ENCODE measurements at places on chromosomes 7 and 10. TPM values are rescaled to one million over a fixed set of nuclear protein-coding genes. Genes with fewer than 3 reads are reported as not detected.

Gene IFIT3
- 14.7 TPM for total RNA-seq

Gene RAPGEF5
- 0.27 TPM for total RNA-seq

Gene AZGP1
- not detected for total RNA-seq

Gene DGKI
- total RNA-seq, result 5.4 TPM

Gene SMO
- 0.21 TPM for total RNA-seq

Gene MYPN
- not detected for total RNA-seq

Gene BTBD16
- not detected for total RNA-seq

Gene HTR5A
- not detected for total RNA-seq

Gene WNT2
- total RNA-seq, result not detected

Gene SSMEM1
- not detected for total RNA-seq

Gene PON1
- total RNA-seq, result not detected

Gene ACTA2
- 18.6 TPM for total RNA-seq

Gene RNF32
- total RNA-seq, result 2.6 TPM

Gene UNCX
- not detected for total RNA-seq

Gene CALML5
- not detected for total RNA-seq

DNA sequence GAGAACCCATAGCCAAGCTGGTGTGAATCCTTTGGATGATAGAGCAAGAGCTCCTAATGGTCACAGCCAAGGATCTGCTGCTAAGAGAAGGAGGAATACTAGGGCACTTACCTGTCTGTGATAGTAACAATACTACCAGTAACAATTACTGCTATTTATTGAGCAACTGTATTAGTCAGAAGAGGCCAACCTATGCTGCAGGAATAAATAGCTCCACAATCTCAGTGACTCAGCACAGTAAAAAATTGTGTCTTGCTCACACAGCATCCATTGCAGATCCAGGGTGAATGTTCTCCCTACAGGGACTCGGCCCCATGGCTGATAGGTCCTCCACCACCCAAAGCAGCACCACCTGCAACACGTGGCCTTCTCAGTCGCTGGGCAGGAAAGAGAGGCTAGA, 257.6 kb upstream of the ZMIZ1 start:
- DNase-seq, result no peak

DNA sequence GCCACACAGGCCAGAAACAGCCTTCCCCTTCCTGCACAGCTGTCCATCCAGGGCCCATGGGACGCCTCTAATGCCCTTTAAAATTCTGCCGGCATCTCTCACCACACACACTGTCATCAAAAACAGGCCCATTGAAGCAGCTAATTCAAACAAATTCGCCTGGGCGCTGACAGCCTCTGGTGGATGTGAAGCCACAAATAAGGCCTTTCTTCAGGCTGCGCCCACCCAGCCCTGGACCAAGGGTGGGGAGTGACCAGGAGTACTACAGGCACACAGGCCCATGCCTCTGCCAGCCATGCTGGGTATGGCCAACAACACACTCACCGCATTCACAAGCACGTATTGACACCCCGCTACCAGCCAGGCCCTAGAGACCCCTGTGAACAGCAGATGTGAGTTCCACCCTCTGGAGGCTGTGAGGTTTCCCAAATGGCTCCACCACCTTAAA, 54.6 kb downstream of the SLIT1 start:
- no peak for DNase-seq

GRCh38 chr7:25143763-25144162, 18.7 kb upstream of the CYCS start:
- no peak for DNase-seq

- DNase-seq, result no peak
Observed at GRCh38 chr7:121006711-121007315, 18.3 kb downstream of the CPED1 start.

DNA sequence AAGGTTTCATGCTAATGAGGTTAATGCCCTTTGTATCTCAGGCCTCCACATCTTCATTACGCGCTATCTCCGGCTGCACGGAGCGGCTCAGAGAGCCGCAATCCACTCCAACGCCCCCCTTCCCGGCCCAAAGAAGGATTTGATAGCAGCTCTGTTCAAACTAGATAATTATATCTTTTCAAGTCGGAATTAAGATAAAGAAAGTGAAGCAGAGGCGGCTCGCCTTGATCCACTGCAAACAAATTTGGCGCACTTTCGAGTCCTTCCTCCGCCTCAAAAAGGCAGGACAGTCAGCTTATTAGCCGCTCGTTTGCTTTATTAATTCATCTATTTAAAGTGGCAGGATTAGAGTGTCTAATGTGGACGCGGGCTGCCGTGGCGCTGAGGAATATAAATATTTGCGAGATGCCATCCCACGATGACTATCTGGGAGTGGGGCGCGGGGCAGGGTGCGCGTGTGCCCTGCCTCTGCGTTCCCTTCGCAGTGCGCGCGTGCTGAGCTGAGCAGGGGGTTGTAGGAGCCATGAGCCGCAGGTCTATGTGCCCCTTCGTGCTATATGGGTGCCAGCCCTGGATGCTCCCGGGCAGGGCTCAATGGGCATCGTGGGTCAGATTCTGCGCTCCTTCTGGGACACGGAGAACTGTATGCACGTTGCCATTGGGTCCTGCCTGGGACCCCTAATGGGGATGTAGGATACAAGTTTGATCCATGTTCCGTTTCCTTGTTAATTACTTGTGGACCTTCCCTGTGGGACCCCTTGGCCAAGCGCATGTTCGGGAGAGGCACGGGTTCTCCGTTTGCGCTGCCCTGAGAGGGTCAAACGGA, 9.0 kb downstream of the EMX2 start:
- no peak for DNase-seq

DNA sequence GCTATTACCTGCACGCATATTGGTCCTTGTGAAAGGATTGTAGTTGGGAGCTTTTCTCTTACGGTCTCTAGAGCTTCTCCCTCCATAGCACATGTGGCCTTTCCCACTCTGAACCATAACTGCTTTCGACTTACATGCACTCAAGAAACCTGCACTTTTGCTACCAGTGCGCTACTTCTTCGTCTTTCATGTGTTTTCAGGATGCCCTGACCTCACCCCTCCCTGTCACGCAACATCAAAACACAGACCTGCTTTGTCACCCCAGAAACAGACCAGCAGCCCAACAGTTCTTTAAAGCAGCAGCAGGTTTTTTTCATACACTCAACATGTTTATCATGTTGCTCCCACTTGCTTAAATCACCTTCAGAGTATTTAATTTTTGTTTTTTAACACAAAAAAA, 243.5 kb upstream of the TCF7L2 start:
- no peak for DNase-seq

GRCh38 chr7:142913051-142913450, 20.5 kb downstream of the TRPV5 start:
- DNase-seq, result no peak

DNA sequence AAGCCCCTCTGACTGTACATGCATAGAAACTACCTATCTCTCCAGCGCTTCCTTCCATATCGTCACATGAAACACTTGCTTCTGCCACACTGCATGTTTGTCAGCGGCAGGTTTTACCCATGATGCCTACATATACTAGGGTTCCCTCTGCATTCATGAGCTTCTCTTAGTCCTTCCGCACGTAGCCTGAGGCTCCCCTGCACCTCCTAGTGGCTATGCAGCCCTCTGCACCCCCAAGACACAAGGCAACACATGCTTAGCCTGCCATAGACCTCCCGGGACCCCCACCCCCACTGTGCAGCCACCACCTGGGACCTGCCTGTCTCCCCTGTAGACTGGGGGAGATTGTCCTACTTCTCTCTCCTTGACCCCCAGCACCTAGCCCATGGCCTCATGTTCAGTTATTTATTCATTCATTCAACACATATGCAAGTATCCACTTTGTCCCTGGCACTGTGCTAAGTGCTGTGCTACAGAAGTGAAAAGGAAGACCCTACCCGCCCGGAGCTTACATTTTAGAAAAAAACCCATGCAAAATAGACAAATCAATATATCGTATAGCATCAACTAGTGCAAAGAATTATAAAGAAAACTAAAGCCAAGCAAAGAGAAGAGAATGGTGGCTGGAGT, 23.5 kb downstream of the TMEM273 start:
- DNase-seq, result peak; percentile 60

DNA sequence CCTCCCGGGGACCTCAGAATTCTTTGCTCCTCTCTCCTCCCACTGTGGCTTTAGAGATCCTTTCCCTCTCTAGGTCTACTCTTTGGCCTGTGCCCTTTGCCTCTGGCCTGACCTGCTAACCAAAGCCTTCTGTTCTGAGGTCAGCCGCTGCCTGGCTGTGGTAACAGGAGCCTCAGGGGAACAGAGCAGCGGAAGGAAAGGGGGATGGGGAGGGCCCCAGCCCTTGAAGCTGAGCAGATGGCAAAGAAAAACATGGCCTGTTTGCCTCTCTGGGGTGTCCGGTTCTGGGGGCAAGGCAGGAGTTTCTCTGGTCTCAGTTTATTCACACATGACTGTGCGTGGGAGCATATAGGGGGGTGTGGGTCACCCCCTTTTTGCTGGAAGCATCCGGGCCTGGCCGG, 28.2 kb downstream of the COL26A1 start:
- peak; percentile 52 for DNase-seq

DNA sequence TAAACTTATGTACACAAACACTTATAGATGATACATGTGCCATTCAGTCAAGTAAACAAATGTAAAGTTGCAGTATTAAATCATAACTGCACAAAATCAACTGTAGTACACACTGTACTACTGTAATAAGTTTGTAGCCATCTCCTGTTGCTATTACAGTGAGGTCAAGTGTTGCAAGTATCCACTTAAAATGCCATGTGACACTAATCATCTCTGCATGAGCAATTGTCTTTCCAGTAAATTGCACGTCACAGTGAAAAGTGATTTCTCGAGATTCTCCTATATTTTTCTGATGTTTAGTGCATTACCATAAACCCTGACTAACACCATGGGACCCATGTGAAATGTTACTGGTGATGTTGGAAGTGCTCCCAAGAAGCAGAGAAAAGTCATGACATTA, 293.3 kb upstream of the SP4 start:
- DNase-seq, result no peak

DNA sequence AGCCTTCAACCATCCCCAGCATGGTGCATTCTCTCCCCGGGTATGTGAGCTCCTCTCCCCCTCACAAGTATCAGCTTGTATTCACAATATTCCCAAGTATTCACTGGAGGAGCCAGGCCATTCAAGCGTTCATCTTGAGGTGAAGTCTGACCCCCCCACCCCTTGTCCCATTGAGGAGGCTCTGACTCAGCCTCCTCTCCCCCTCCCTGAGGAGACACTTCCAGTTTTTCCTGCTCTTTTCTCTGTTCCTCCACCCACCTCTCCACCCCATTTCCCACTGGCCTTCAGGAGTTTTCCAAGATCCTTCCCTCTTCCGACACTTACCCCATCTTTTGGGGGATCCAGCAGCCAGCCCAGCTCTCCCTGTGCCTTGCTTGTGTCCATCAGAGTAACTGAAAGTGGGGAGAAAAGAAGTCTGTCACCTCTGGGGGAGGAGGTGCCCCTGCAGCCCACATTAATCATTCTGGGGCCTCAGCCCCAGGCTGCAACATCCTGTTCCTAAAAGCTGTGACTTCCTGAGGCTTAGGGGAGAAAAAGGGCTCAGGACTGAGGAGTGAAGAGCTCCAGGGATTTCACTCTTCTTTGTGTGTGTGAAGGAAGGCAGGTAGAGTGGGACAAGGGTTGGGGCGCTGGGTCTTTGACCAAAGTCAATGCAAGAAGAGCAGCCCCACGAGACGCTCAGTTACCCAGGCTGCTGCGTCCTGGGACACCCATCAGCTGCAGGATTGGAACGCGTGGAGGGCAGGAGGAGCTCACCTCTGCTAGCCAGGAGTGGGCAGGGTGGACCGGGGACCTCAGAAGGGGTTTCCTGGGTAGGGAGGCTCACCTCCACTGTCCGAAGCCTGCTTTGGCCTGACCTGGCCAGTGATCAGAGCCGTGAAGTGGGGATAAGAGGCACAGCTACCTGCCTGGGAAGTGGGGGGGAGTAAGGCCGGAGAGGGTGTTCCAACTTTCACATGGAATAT, 1.1 kb downstream of the EPHA1 start:
- DNase-seq, result peak; percentile 59

DNA sequence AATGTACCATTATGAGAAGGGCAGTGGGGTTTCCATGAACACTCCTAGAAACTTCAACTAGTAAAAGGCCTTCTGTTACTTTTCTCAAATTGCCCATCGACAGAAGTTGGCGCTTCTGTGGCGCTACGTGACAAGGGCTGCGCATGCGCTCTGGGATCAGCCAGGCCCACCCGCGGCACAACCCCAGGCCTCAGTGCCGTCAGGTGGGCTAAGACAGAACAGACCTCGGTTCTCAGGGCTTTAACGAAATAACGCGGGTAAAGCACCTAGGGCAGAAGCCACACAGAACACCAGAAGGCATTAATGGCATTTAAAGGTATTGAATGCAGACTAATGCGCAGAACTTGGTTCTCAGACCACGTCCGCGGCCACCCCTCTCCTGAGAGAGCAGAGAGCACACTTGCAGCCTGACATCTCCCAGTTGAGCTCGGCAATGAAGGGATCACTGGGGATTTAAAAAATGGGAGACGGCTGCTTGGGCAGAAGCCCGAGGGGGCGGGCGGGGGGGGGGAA, 67.6 kb upstream of the CTNNA3 start:
- peak; percentile 83 for DNase-seq

- DNase-seq, result no peak
Observed at GRCh38 chr10:88069338-88069737, 205.9 kb downstream of the PTEN start.

- DNase-seq, result no peak
Observed at GRCh38 chr10:103284170-103284569, 7.2 kb downstream of the INA start.

GRCh38 chr7:112199035-112199655, 7.1 kb downstream of the DOCK4 start:
- DNase-seq, result no peak
